Osteoblast (primary cell): ENCODE measurements at places on chromosomes 1 and 21. TPM values are rescaled to one million over a fixed set of nuclear protein-coding genes. Genes with fewer than 3 reads are reported as not detected.

Gene CHI3L1
- 273 and 932 TPM in 2 replicates for total RNA-seq

Gene LAMC1
- 903 and 966 TPM in 2 replicates for total RNA-seq

Gene C1orf21
- 17.0 and 25.0 TPM in 2 replicates for total RNA-seq

Gene DIO1
- not detected in 2 replicates for total RNA-seq

Gene ANKRD65
- 1.2 and 1.8 TPM in 2 replicates for total RNA-seq

GRCh38 chr1:61334718-61335589, 252.6 kb downstream of the NFIA start:
- no peaks in the 10 kb centered on the region for H3K36me3 ChIP-seq
- H3K27me3 ChIP-seq = peaks cover 3% of the 10 kb centered on the region
- H3K4me3 ChIP-seq = no peak overlapping the region
- H3K27ac ChIP-seq = no peak overlapping the region

DNA sequence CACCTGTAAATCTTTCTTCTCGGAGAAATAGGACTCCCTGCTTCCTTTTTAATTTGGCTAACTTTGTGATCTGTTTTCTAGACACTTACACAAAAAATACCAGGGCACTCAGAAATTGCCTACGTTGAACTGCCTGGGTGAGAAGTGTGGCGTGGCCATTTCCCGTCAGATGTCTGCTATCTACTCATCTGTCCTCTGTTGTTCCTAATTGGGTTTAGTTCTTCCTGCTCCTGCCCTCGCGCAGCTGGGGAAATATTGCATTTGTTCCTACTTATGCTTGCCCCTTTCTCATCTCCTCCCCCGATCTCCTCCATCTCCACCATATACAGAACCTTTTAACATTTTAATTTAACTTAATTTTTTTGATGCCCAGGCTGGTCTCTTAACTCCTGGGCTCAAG, 55.1 kb downstream of the CD58 start:
- DNase-seq = no peak
- H3K4me3 ChIP-seq = no peak overlapping the region
- H3K27me3 ChIP-seq = no peaks in the 10 kb centered on the region
- H3K4me1 ChIP-seq = peaks cover 9% of the 10 kb centered on the region

DNA sequence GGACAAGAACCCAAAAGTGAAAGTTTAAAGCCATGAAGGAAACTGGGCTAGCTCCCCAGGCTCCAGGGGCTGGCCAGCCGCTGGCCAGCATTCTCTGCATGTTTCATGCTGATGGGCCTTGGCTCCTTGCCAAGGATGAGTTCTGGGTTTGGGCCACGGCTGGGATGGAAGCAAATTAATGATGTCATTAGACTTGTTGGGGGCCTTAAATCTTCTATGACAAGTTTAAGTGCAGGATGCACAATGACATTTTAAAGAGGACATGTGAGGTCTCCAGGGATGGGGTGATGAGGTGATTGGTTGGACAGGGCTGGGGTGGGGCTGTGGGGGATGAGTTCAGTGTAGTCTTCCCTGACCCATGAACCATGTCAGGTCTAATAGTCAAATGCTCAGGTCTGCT, 199.6 kb downstream of the TRABD2B start:
- H3K27ac ChIP-seq = no peak overlapping the region
- peak; percentile 22 for DNase-seq
- H3K4me3 ChIP-seq = no peak overlapping the region
- H3K27me3 ChIP-seq = no peaks in the 10 kb centered on the region
- no peaks in the 10 kb centered on the region for H3K4me1 ChIP-seq

- DNase-seq = no peak
- no peaks in the 10 kb centered on the region for H3K36me3 ChIP-seq
- H3K27me3 ChIP-seq = peaks cover 12% of the 10 kb centered on the region
- no peak overlapping the region for H3K4me3 ChIP-seq
- H3K4me1 ChIP-seq = peaks cover 6% of the 10 kb centered on the region
- no peak overlapping the region for H3K27ac ChIP-seq
Observed at GRCh38 chr1:224880593-224881307, 48.7 kb upstream of the DNAH14 start.
